ENCODE measurements at places on chromosomes 2 and 18.

GRCh38 chr2:65813631-65814173 lies 381.3 kb upstream of the SPRED2 start:
- peaks cover 20% of the 10 kb centered on the region for H3K4me1 ChIP-seq
- H3K4me3 ChIP-seq = no peak overlapping the region
- H3K36me3 ChIP-seq = no peaks in the 10 kb centered on the region
- peak overlapping the region; percentile 53 for H3K27ac ChIP-seq

GRCh38 chr2:24912523-24912922 lies 7.5 kb downstream of the ADCY3 start:
- no peaks in the 10 kb centered on the region for H3K36me3 ChIP-seq
- H3K4me1 ChIP-seq = no peaks in the 10 kb centered on the region

DNA sequence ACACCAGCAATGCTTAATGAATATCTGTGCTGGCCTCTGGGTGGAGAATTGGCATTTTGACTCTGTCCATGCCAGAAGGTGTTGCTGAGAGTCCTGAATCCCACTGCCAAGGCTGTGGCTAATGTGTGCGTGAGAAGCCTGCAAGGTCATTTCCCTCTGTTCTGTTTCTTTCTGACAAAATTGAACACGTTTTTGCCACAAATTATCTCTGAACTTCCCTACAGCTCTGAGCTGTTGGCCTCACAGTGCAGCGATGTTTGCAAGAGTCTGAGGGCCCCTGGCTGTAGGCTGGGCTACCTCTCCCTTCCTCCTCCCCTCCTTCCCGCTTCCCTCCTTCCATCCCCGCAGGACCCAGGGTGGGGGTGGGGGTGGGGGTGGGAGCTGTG lies 154.1 kb upstream of the HS6ST1 start:
- no peak for DNase-seq
- H3K27me3 ChIP-seq = no peaks in the 10 kb centered on the region
- no peak overlapping the region for H3K27ac ChIP-seq
- H3K4me3 ChIP-seq = no peak overlapping the region

GRCh38 chr2:199861132-199861774 lies 10.3 kb upstream of the FTCDNL1 start:
- peaks cover 5% of the 10 kb centered on the region for H3K4me1 ChIP-seq
- no peaks in the 10 kb centered on the region for H3K27me3 ChIP-seq
- H3K4me3 ChIP-seq = no peak overlapping the region
- no peak overlapping the region for H3K27ac ChIP-seq
- H3K36me3 ChIP-seq = no peaks in the 10 kb centered on the region

GRCh38 chr2:96320728-96321622 lies 4.1 kb upstream of the ITPRIPL1 start:
- no peak overlapping the region for H3K27ac ChIP-seq
- H3K36me3 ChIP-seq = no peaks in the 10 kb centered on the region
- H3K4me3 ChIP-seq = peak overlapping the region; percentile 54
- H3K27me3 ChIP-seq = peaks cover 18% of the 10 kb centered on the region
- DNase-seq = peak; percentile 31
- H3K4me1 ChIP-seq = peaks cover 1% of the 10 kb centered on the region

DNA sequence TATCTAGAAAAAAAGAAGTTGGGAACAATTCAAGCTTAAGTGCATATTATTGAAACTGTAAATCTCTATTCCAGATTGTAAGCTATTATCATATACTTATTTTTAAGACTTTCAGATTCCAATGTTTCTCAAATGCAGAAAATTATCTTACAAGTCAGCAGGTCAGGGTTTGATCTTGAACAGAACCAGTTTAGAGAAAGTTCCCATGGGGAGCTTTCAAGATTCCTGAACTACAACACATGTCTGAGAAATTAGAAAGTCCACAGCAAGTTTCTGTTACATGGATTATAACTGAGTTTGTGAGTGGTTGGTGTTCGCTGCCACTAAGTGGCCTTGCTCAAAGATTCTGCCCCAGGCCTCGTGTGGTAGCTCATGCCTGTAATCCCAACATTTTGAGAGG lies 31.6 kb upstream of the SP3 start:
- no peaks in the 10 kb centered on the region for H3K36me3 ChIP-seq
- H3K4me1 ChIP-seq = no peaks in the 10 kb centered on the region
- no peak for DNase-seq
